GM03348 (cell line): ENCODE measurements at places on chromosomes 12 and 14.

DNA sequence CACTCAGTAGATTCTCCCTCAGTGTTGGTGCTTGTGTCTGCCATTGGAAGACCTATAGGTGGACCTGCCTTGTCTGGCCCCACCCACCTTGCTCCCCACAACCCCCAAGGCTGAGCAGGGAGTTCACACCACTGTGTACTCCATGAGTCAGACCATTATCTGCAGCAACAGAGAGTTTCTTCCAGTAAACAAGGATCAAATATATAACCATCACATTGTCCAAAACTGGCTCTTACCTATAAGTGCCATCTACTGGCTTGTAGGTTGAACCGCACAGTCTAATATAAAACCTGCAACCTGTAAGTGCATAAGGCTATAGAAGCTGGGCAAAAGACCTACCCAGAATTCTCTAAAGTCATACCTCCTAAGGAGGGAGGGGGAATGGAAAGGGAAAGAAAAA is 7.9 kb downstream of the TAS2R13 start:
- DNase-seq: no peak

GRCh38 chr14:29529418-29529817 is 398.2 kb downstream of the PRKD1 start:
- no peak for DNase-seq

DNA sequence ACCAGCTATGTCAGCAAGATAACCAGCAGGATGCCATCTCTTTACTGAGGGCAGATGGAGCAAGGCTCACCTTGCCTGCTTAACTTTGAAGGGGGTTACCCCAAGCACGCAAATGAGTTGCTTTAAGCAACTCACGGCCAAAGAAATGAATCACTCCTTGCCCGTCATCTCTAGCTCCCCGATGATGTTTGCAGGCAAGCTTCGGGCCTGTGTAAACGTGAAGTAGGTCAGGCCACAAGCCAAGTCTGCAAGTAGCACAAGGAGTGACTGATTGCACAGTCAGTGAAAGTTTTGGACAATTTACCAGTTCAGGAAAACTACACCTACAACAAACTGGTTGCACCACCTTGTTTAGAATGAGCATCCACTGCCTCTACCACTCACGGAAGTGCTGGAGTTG is 699.7 kb upstream of the TBX3 start:
- DNase-seq: no peak

GRCh38 chr12:109597795-109598427 is 24.3 kb downstream of the MVK start:
- DNase-seq: peak; percentile 97

- DNase-seq: no peak
Observed at GRCh38 chr12:20883288-20883687, 72.8 kb downstream of the SLCO1B3 start.

GRCh38 chr14:85057221-85057620 is 472.7 kb upstream of the FLRT2 start:
- peak; percentile 5 for DNase-seq
